ENCODE measurements at places on chromosomes 11 and 22.

DNA sequence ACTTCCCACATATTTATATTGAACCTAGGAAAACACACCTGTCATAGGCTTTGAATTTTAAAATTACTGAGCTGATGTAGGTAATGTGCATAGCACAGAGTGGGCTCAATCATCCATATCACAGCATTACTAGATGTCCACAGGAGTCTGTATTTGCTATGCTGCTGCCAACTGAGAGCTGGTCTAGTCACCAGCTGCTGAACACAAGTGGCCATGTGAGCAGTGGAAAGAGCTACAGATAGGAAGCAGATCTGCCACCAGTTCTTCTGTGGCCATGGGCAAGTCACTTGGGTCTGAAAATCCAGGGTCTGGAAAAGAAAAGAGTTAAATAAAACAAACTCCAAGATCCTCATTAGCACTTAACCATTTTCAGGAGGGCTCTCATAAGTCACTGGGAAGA, 91.8 kb downstream of the APIP start:
- no peak for DNase-seq

DNA sequence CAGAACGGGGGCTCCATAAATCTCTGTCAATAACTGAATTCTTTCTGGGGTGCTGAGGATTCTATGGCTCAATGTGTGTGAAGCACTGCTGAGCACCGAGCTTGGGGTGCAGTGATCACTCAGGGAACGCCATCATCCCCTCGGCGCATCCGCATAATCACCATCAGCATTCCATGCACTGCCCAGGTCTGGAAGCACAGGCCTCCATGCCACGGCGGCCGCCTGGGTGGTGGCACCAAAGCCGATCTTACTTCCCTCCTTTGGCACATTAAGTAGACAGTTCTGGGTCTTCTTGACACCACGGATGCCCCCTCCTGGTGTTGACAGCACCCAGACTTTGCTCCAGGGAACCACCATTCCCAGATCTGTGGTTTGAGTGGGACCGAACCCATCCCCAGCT, 15.6 kb downstream of the LTO1 start:
- no peak for DNase-seq

GRCh38 chr11:102476812-102477211, 24.2 kb upstream of the TMEM123 start:
- DNase-seq = no peak

GRCh38 chr11:8947230-8947943, 4.6 kb upstream of the ASCL3 start:
- DNase-seq = no peak

GRCh38 chr22:20026204-20026908, 5.4 kb downstream of the TANGO2 start:
- DNase-seq = no peak

DNA sequence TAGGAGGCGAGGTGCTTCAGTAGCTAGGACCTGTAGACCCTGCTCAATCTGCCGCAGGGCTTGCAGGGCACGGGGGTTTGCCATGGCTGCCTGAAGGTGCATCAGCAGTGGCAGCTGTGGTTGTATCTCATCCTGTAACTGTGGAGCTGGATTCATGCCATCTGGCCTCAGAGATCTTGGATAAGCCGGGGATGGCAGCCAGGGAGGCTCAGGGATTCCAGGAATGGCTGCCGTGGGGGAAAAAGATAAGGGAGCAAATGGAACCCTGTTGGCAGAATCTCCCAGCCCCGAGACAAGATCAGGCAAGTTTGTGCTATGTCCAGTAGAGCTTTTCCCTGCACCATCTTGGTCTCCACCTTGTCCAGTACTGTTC, 1.8 kb downstream of the UBQLN3 start:
- no peak for DNase-seq

GRCh38 chr11:46216019-46216764, 61.3 kb upstream of the CREB3L1 start:
- DNase-seq = no peak

DNA sequence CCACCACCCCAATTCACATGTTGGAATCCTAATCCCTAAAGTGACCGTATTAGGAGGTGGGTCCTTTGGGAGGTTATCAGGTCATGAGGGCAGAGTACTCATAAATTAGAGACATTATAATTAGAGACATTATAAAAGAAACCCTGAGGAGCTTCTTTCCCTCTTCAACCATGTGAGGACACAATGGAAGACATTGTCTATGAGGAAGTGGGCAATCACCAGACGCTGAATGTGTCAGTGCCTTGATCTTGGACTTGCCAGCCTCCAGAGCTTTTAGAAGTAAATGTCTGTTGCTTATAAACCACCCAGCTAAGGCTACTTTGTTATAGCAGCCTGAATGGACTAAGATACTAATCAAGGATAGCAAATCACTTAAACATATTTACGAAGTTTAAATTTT, 14.8 kb downstream of the GAB2 start:
- DNase-seq = no peak

GRCh38 chr22:33573479-33573878, 346.8 kb downstream of the LARGE1 start:
- DNase-seq = no peak

GRCh38 chr11:57513911-57514537, 1.5 kb downstream of the SLC43A1 start:
- no peak for DNase-seq

- DNase-seq = no peak
Observed at GRCh38 chr11:133864756-133865155, 19.4 kb upstream of the SPATA19 start.

GRCh38 chr22:21791635-21792625, 56.3 kb upstream of the YPEL1 start:
- DNase-seq = no peak

DNA sequence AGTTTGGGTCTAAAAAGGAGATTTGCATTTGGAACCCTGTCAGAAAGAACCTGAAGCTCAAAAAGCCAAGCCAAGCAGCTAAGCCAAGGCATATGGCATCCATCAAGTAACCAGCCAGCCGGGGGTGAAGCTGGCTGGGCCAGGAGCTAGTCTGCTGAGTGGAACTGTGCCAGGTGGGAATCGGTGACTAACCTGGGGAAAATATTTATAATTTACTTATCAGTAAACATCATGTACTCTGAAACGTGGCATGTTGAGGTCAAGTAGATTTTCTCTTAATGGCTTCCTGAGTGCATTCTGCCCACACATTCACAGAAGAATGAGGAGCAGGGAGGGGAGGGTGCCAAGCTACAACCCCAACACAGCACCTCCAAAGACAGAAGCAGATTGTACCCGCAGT, 70.5 kb upstream of the SESN3 start:
- DNase-seq = no peak

- no peak for DNase-seq
Observed at GRCh38 chr11:85717429-85717828, 31.4 kb upstream of the CCDC89 start.

DNA sequence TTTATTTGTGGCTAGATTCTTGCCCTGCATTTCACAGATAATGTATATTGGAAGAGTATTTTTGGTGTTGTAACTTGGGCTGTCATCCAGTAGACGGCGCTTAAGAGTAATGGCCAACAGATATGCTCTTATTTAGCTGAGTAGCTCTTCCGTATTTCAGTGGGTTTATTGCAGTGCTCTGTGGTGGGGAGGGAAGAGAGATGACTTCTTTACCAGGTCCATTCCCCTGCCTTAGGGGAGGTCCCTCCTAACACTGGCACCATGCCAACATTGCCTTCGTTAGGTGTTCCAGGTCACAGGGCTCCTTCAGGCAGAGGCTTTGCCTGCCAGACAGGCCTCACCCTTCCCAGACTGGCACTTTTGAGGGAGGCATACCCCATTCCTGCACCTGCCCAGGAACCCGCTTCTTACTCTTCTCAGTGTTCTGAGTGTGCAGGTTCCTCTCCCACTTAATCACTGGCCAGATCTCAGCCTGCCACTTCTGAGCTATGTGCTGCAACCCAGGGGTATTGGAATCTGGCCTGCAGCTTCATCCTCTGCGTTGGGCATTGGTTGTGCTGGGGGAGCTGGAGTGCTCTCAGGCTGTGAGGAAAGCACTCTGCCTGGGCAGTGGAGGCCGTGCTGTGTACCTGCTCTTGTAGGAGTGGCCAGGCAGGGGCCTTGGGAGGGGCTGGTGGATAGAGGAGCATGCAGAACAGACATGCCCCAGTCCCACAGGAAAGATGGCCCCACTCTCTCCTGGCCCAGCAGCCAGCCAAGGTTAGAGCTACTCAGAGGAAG, 29.4 kb upstream of the SLN start:
- DNase-seq = no peak

GRCh38 chr22:39622881-39623367, 52.4 kb downstream of the CACNA1I start:
- peak; percentile 25 for DNase-seq
